CD8-positive, alpha-beta T cell (primary cell): ENCODE measurements at places on chromosomes 6 and 20.

- DNase-seq, result no peak
Observed at GRCh38 chr6:69791065-69791471, 5.7 kb downstream of the LMBRD1 start.

- no peak for DNase-seq
Observed at GRCh38 chr6:44339763-44340625, 2.5 kb upstream of the SPATS1 start.

GRCh38 chr6:35328108-35328723 lies 14.1 kb upstream of the PPARD start:
- no peak for DNase-seq

DNA sequence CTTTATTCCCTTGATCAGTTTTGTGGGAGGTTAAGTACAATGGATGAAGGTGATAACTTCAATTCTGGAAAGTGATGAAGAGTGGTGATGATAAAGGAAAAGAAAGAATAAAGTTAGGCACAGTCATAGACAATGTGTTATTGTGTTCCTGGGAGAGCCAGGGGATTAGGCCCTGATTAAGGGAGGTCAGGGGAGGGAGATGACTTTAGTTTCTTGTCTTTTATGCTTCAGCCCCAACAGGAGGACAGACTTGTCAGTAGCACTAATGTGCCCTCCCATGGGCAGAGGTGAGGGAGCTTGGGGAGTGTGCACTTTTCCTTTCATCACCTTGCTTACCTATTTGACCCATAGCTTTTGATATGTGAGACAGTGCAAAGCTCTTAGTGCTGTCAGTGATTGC lies 115.7 kb downstream of the CD109 start:
- no peak for DNase-seq

DNA sequence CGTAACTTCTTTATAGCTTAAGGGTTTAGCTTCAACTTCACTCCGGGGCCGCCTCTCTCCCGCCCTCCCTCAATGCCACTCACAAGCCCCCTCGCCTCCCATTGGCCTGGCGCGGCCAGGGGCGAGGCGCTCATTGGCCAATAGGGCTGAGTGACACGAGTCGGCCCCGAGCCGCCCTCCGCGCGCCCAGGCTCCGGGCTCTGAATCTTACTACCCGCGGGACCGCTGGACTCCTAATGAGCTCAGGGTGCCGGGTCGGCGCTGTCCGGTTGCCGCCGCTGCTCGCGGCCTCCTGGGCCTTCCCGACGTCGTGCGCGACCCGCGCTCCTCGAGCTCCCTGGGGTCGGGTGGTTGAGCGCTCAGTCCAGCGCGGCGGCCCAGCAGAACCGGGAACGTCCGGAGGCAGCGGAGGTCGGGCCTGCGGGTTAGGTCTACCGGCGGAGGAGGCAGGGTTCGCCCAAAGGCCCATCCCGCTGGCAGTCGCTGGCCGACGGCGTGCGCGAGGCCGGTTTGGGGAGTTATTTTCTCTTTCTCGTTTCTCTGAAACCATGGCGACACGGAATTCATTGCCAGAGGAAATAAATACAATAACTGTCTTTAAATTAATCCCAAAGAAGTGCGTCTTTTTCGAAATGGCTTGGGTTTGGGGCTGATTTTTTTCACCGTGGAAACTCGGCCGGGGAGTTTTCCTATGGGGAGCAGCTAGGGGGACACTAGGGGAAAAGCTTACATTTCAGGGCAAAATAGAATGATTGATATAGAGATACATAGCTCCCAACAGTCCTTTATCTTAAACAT lies at the start of gene SIM1:
SIM1 (minus strand) TSS at position 19 of the 798 bp plus-strand sequence. CDS start 1,453 bp downstream, outside the sequence.
- DNase-seq, result no peak

DNA sequence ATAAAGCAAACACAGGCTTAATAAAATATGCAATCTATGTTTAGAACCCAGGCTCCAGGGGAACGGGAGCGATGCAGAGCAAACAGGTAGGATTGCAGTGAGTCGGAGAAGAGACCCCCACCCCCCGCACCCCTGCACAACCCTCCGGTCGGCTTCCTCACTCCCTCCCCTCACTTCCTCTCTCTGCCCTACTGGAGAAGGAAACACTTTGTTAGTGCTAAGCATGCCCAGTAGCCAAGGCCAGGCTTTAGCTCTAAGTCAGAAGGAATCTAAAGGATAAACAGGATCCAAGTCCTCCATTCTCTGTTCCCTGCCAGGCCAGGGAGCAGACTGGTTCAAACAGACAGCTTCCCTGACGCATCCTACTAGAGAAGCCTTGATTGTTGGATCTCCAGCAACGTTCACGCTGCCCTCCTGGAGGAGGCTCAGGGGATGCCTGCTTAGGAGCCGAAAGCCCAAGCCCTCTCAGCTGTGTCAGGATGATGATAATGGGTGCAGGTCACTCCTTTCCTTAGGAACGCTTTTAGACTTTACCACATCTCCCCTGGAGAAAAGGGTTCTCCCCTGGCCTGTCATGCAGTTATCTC lies 14.7 kb downstream of the FOXQ1 start:
- DNase-seq, result no peak

- no peak for DNase-seq
Observed at GRCh38 chr6:45132059-45132458, 196.1 kb upstream of the RUNX2 start.

- no peak for DNase-seq
Observed at GRCh38 chr6:13987400-13987865, 62.7 kb downstream of the RNF182 start.

DNA sequence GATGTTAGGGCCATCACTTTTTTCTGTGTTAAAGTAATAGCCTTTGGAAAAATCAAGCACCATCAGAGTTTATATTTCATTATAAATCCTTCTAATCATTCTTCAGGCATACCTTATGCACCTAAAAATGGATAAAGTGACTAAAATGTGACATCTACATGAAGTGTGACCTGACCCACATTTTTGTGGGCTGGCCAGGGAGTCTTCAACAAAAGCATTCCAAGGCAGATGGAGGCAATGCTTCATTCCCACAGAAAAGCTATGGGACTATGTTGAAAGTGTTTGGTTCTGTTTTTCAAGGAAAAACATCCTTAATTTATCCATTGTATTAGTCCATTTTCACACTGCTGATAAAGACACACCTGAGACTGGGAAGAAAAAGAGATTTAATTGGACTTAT lies 58.8 kb upstream of the LTV1 start:
- no peak for DNase-seq

DNA sequence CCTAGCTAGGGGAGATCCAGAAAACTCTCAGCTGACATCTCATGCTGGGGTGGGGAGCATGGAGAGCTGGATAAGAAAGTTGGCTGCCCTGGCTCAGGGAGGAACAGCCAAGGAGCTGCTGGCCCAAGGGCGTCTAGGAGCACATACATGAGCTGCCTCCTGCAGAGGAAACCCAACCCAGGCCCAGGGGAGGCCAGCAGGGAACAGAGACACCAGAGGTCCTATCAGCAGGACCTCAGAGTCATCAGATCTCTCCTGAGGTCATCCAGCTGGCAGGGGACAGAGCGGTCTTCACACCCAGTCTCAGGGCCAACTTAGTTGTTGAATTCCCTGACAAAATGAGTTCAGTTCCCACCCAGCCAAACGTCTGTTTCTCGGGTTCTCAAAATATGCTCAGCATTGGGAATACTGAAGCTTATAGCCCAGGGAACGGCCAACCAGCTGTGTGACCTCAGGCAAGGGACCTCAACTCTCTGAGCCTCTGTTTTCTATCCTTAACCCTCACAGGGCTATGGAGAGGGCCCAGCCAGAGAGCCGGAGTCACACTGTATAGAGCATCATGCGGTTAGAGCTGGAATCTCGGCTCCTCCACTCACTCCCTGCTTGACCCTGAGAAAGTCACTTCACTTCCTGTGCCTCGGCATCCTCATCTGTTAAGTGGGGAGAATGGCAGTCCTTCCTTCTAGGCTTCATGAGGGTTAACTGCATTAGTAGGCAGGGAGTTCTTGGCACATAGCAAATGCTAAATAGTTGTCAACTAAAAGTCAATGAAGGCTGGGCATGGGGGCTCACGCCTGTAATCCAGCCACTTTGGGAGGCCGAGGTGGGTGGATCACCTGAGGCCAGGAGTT lies 13.8 kb downstream of the ADA start:
- DNase-seq, result no peak

DNA sequence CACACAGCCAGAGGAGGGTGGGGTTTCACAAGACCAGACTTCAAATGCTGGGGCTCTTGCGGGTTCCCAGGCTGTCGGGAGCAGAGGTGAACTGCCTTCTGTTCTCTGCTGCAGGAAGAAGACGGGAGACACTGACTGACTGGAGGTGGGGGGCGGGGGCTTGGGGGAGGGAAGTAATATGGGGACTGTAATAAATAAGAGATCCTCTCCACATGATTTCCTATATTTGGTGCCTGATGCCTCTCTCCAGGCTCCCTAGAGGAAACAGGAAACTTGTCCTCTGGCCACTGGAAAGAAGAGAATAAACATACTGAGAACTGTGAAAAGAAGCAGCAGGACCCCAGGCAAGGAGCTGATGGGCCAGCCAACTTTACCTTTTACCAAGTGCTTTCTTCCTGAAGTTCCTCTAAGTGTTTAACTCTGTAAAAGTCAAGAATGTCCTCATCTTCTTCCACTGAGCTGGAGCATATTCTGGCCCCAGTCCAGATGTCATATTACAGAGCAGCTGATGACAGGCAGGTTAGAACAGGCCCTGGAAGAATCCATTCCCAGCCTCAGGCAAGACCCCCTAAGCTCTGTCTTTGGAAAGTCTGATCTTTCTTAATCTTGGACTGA lies 33.2 kb upstream of the ADGRF5 start:
- no peak for DNase-seq

- no peak for DNase-seq
Observed at GRCh38 chr20:25269057-25269832, 21.4 kb downstream of the PYGB start.

- no peak for DNase-seq
Observed at GRCh38 chr6:136037876-136038460, 186.5 kb downstream of the PDE7B start.

DNA sequence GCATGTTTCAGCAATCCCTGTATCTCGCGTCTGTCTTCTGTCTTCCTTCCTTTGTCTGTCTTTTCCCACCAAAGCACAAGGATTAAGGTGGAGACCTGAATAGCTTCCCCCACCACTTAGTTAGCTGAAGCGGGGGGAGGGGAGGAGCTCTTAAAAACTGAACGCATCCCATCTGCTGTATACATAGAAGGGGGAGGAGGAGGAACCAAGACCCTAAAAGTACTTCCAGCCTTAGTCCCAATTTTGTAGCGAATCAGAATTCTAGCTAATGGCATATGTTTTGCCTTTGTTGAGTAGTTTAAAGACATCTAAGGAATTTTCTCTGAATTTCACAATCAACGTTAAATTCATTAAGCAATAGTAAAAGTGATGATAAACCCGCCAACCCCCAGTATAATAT lies 47.9 kb downstream of the GNAS start:
- no peak for DNase-seq

- no peak for DNase-seq
Observed at GRCh38 chr6:133671376-133671775, 217.5 kb upstream of the TCF21 start.

GRCh38 chr6:54357141-54357540 lies 48.9 kb downstream of the TINAG start:
- no peak for DNase-seq

- DNase-seq, result no peak
Observed at GRCh38 chr6:56916849-56917551, 37.9 kb upstream of the BEND6 start.

GRCh38 chr6:125025164-125025854 lies 63.1 kb downstream of the RNF217 start:
- no peak for DNase-seq

GRCh38 chr20:10060226-10060625 lies 25.4 kb downstream of the ANKEF1 start:
- no peak for DNase-seq

- no peak for DNase-seq
Observed at GRCh38 chr6:46407776-46408530, 83.3 kb downstream of the RCAN2 start.

GRCh38 chr20:43969028-43969447 lies 54.4 kb downstream of the TOX2 start:
- DNase-seq, result no peak

GRCh38 chr20:23534801-23535593 lies 33.3 kb downstream of the CST9L start:
- no peak for DNase-seq

GRCh38 chr20:57967364-57967763 lies 257.5 kb upstream of the PMEPA1 start:
- no peak for DNase-seq

DNA sequence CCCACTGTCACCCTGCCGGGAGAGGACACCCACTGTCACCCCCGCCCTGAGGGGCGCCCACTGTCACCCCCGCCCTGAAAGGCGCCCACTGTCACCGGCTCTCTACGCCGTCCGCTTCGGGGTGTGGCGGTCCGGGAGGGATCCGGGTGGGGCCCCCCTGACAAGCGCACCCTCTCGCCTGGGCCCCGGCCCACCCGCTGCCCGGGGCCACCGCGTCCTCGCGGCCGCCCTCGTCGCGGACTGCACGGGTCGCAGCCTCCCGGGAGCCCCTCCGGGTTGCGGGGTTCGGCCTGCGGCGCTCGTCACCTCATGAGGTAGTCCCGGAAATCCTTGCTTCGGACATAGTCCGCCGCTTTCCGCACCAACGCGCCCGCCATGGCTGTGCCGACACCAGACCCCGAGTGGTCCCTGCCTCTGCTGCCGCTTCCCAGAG lies 224 bp downstream of the MPC1 start:
- no peak for DNase-seq

GRCh38 chr6:167993169-167993568 lies 4.3 kb upstream of the KIF25 start:
- no peak for DNase-seq

DNA sequence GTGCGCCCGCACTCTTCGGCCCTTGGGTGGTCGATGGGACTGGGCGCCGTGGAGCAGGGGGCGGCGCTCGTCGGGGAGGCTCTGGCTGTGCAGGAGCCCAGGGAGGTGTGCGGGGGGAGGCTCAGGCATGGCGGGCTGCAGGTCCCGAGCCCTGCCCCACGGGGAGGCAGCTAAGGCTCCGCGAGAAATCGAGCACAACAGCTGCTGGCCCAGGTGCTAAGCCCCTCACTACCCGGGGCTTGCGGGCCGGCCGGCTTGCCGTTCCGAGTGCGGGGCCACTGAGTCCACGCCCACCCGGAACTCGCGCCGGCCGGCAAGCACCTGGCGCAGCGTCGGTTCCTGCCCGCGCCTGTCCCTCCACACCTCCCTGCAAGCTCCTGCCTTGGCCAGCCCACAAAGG lies 462.3 kb upstream of the JARID2 start:
- no peak for DNase-seq

GRCh38 chr6:109514946-109515345 lies 31.9 kb upstream of the ZBTB24 start:
- DNase-seq, result no peak

DNA sequence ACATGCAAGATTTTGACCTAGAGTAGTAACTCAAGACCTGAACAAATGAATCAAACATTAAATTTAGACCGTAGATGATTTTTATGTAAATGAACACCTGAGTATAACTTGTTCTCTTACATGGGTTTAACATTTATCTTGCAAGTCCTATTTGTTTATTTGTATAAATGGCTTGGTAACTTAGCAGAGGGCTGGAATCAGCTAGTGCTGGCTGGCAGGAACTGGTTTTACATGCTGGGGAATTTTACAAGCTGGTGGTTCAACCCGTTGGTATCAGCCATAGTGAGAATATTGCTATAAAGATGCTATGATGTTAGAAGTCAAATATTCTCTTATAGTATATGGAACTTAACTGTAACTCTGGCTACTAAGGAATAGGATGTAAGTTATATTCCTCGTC lies 8.9 kb downstream of the SLC22A2 start:
- DNase-seq, result no peak

GRCh38 chr20:1396264-1396663 lies 3.4 kb upstream of the FKBP1A start:
- DNase-seq, result no peak
